ENCODE measurements at places on chromosomes 2 and 18.

GRCh38 chr2:39730685-39731302 lies 48.3 kb downstream of the THUMPD2 start:
- peak; percentile 42 for DNase-seq

GRCh38 chr18:62611453-62612288 lies 88.8 kb downstream of the ZCCHC2 start:
- DNase-seq: no peak

DNA sequence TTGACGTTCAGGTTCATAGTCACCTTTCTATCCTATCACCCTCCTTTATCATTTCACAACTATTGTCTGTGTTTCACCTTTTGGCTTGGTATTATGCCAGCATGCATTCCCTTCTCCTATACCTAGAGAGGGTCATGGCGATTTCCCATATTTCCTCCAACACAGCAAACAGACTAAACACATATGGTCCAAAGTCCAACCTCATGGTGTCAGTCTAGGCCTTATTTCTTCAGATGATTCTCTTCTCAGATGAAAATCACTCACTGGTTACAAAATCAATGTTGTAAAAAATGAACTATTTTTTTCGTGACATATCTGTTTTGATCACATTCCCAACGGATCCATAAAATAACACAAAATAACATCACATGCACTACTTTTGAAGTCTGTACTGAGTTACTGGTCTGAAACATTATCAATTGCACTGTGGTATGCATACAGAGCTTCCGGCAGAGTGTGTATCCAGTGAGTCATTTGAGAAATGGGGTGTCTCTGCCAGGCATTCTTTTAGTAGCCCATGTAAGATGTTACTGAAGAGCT lies 204.8 kb upstream of the GALNT5 start:
- DNase-seq: peak; percentile 86

DNA sequence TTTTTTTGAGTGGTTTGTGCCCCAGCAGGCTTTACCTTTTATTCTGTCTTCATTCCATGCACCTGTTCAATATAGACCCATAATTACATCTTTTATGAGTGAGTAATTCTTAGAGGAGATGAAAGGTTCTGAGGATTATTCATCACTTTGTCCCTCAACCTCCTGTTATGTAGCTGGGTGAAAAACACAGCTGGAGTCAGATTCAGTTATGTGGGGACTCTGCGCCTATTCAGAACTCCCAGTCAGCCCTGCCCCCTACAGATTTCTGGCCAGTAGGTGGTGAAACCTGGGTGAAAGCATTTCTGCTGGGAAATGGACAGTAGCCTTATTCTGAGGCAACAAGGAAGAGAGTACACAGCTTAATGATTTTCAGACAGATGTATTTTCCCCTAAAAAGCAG lies 107.8 kb downstream of the MGAT5 start:
- no peak for DNase-seq

DNA sequence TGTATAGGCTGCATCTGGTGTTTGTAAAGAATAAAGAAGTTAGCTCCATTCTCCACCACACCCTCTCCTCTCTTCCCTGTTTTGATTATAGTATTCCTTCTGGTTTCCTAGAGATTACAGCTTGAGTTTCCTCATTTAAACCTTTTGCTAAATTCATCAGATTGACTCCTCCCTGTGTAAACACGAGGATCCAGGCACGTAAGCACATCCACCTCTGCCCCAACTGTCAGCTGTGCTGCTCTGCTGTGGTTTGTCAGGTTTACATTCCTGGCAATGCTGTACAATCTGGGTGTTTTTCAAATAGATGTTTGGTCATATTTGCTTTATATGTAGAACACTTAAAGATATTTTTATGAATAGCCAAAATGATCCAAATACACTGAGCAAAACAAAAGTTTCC lies 302.8 kb downstream of the PTGR3 start:
- DNase-seq: no peak

All from fibroblast of mammary gland (primary cell).